ENCODE measurements at places on chromosomes 16 and 17.

GRCh38 chr16:23934610-23935236, 98.9 kb downstream of the PRKCB start:
- DNase-seq, result no peak

DNA sequence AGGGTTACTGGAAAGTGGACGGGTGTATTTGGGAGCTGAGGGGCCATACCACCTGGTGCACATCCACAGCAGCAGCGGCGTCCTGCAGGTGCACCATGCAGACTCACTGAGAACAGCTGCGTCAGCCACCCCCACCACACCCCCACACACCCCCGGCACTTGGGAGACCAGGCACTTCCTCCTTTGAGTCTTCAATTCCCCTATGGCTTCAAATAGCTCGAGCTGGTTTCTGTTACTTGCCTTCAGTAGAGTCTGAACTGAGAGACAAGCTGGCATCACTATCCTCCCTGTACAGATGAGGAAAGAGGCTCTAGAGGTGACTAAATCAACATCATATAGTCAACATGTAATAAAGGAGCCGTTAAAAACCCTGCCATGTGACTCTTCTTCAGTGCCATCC, 15.4 kb downstream of the CUEDC1 start:
- no peak for DNase-seq

DNA sequence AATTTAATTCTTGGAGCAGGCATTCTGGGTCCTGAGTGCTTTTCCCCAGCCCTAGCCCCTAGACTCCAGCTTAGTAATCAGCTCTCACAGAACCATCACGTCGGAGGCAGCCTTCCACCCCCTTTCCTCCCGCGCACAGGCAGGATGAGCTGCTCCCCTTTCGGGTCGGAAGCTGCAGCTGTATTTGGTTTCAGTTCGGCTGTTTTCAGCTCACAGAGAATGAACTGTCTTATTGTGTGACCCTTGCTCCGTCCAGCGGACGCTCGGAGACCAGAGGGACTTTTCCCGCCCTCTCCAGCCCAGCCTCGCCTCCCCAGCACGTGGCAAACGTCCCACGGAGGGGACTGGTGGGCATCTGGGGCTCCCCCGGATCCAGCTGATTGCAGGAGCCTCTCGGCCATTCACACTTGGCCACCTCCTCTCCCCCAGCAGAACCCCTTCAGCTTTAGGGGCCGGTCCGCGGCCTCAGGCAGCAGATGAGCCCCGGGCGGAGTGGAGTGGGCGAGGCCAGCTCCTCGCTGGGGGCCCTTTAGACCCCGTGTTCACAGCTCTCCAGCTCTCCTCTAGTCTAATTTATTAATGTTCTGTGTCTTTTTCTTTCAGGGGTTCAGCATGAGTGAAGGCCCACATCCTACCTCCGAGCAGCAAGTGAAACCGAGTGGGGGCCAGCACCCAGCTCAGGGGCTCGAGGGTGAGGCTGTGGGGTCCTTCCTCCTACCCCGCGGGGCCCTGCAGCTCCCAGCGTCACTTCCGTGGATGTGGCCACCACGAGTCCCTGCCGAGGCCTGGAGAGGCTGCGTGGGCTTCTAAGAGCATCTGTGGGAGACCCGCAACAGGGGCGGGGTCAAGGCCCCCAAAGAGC, 863 bp upstream of the UTS2R start:
- DNase-seq, result no peak

GRCh38 chr17:72402727-72403210, 281.9 kb downstream of the SOX9 start:
- no peak for DNase-seq

GRCh38 chr17:62899361-62899760, 66.7 kb upstream of the TANC2 start:
- no peak for DNase-seq

- no peak for DNase-seq
These were observed 148.2 kb upstream of the GOT2 start for GRCh38 chr16:58882292-58882691.

DNA sequence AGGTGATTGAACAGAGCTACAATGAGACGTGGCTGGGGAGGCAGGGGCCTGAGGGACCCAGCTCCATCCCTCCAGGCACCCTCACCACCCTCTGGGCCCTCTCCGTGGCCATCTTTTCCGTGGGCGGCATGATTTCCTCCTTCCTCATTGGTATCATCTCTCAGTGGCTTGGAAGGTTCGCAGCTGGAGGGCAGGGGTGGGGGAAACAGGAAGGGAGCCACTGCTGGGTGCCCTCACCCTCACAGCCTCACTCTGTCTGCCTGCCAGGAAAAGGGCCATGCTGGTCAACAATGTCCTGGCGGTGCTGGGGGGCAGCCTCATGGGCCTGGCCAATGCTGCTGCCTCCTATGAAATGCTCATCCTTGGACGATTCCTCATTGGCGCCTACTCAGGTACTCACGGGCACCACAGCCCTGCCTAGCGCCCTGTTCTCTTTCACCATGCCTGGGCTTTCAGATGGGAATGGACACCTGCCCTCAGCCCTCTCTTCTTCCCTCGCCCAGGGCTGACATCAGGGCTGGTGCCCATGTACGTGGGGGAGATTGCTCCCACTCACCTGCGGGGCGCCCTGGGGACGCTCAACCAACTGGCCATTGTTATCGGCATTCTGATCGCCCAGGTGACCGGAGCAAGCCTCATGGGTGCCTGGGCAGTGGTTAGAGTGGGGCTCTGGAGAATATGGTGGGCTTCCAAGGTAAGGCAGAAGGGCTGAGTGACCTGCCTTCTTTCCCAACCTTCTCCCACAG, 2.1 kb downstream of the SLC2A4 start:
- no peak for DNase-seq

- DNase-seq, result no peak
These were observed 38.6 kb upstream of the RBFOX1 start for GRCh38 chr16:7294020-7294419.
